ENCODE measurements at places on chromosomes 1 and 21. TPM values are rescaled to one million over a fixed set of nuclear protein-coding genes. Genes with fewer than 3 reads are reported as not detected.

DNA sequence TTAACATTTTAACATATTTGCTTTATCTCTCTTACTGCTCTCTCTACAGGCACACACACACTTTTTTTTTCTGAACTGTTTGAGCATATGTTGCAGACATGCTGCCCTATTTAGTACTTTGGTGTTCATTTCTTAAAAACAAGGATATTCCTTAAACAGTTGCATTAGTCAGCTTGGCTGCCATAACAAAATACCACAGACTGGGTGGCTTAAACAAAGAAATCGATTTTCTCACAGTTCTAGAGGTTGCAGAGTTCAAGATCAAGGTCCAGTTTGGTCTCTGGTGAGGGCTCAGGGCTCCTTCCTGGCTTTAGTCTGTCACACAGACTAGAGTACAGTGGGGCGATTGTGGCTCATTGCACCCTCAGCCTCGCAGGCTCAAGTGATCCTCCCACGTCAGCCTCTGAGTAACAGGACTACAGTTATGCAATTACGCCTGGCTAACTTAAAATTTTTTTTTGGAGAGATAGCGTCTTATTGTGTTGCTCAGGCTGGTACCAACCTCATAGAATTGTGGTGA, 46.7 kb downstream of the RPRD2 start:
- no peak for DNase-seq

GRCh38 chr1:165439330-165439729, 5.6 kb downstream of the RXRG start:
- no peak for DNase-seq

GRCh38 chr1:41622402-41622801, 137.9 kb upstream of the EDN2 start:
- no peak for DNase-seq

The ZNF436 gene
- 12.5 TPM for total RNA-seq

DNA sequence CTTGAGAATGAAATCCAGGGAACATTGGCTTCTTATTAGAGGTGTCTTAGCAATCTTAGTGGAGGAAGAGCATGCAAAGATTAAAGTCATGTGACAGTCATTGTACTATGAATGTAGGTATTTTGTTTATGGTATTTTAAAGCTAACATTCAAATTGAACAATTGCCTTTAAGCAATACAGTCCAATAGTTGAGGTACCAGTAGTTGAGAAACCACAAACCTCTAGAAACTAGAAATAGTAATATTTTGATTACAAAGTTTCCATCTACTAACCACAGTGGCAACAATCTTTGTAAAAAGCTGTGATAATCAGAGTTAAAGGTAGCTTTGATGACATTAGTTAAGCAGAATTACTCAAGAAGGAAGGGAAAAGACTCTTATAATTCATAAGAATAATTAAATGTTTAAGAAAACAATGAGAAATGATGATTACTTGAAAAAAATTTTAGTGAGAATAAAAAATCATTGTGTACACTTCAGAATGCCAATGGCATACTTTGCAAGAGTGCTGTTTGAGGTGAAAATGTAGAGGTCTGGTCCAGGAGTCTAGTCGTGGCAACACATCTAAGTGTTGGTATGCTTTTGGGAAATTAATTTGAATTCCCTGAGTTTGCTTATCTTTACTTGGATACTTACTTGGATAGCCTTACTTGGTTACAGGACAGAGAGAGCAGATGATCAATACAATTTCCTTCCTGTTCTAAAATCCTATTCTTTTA, 104.9 kb upstream of the PTGFR start:
- DNase-seq, result no peak

The GTF2B gene
- total RNA-seq, result 18.0 TPM

DNA sequence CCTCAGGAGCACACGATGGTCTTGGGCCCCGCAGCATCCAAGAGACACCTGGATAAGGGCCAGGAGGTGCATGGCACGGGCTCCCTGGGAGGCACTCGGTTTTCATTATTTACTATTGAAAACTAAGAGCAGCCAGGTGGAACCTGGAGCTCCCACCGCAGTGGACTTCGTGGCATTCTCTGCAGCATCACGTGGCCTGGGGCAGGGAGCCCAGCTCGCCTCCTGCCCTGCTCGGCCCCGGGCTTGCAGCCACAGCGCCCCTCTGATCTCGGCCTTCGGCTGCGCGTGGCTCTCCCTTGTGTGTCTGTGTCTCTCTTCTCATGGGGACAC, 121.6 kb downstream of the SIK1 start:
- DNase-seq, result no peak

DNA sequence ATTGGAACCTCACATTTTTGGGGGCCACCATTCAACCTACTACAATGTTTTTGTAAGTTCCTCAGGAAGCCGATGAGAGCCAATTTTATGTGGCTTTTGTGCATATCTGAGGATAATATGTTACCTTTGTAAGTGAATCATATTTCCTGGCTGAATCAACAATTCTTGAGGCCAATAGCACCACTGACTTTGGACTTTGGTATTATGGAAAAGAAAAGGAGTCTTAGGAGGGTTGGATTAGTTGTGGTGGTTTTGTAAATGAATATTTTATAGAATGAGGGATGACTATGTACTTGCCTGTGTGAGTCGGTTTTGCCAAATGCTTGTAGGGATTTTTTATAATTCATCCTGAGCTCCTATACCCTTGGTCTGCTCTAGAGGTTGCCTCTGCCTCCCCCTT, 181.5 kb upstream of the HMGB4 start:
- no peak for DNase-seq

Data from endothelial cell of umbilical vein (primary cell).